NCI-H1694 (cell line): ENCODE measurements at places on chromosomes 7 and 10.

- no peak for DNase-seq
Observed at GRCh38 chr7:120274899-120275298, 1.9 kb downstream of the KCND2 start.

DNA sequence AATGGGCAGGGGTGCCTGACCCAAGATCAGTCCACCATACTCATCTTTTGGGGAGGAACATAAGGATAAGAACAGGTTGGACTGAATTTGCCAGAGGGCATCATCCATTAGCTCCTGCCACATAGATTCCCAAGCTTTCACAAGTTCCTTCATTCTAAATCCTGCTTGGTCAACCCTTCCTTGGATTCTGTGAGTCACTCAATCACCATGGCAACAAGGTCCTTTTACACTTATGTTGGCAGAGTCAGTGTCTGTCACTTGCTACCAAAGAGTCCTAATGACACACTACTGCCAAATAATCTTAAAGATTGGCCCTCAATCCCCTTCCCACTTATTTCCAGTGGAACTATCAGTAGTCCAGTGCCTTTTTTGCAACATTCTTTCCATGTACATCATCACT is 5.0 kb upstream of the LGI1 start:
- DNase-seq, result no peak

DNA sequence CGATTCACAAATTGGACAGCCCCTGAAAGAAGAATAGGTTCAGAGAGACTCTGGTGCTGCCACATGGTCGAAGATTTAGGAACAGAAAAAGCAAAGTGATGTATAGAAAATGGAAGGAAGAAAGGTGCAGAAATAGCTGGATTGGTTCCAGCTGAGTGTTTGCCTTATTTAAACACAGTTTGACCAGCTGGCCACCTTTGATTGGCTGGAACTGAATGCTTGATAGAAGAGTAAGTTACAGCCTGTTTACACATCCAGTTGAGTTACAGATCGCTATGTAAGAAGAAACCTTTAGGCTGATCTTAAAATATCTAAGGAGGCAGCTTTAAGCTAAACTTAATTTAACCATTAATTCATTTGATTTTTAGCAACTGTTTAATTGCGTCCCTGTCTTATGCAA is 40.3 kb upstream of the KAT6B start:
- no peak for DNase-seq

DNA sequence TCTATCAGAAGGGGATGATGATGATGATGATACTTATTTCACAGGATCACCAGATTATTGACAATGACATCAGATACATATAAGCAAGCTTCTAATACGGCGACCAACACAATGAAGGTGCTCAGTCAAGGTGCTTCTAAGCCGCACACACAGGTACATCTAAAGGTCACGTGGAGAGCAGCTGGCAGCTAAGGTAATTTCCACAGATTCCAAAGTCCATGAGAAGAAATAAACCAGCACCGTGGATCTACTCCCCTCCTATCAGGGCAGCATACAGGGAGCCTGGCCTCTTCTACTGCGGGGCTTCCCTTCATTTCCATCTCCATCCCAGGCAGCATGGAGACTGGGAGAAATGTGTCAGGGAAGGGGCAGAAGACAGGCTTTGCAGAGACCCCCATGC is 37.5 kb downstream of the DENND11 start:
- no peak for DNase-seq

- DNase-seq, result no peak
Observed at GRCh38 chr7:79009647-79010046, 443.8 kb downstream of the MAGI2 start.

GRCh38 chr7:90473814-90474213 is 4.4 kb downstream of the PTTG1IP2 start:
- DNase-seq, result no peak

GRCh38 chr7:55163733-55164132 is 144.9 kb downstream of the EGFR start:
- DNase-seq, result no peak

GRCh38 chr10:65793738-65794425 is 1132.0 kb upstream of the LRRTM3 start:
- DNase-seq, result no peak
